ENCODE measurements at places on chromosomes 1 and 21. TPM values are rescaled to one million over a fixed set of nuclear protein-coding genes. Genes with fewer than 3 reads are reported as not detected.

LRRC53 gene
- total RNA-seq, result not detected

CYP4B1 gene
- total RNA-seq, result not detected

PYHIN1 gene
- 6.8 TPM for total RNA-seq

ACTL8 gene
- total RNA-seq, result 0.09 TPM

- no peak for DNase-seq
Measured at GRCh38 chr1:206421616-206422340, 48.5 kb upstream of the IKBKE start.

DNA sequence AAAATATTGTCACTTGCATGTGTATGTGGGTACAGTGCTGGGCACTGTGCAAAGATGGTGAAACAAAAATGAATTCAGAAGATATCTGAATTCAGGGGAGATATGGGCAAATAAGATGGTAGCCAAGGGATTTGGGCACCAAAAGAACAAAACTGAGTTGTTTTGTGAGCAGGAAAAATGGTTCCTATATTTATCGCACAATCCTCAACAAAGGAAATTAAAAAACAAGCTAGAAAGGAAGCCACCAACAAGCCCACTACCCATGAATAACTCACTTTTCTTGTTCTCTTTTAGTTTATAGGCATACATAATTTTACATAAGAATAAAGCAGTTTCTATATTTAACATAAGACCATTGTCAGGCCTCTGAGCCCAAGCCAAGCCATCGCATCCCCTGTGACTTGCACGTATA lies 40.7 kb upstream of the VASH2 start:
- no peak for DNase-seq

GRCh38 chr1:193065954-193066353 lies 6.5 kb downstream of the RO60 start:
- no peak for DNase-seq

DNA sequence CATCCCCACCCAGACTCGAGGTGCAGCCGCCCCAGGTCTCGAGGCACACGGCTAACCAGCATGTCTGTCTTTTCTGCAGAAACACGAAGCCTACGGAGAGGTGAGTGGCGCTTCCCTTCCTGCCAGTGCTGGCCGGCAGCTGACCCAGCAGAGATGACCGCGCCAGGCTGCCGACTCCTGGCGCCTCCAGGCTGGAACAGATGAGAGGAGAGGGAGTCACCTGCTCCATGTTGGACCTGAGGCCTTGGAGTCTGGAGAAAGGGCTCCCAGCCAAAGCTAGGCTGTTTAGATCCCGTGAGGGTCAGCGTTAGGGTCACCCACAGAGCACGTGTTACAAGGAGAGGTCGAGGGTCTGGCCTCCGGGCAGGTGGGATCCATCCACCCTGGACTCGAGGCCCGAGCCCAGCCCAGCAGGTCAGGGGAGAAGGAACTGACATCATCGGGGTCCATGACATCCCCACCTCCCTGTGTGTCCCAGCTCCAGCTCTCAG lies 14.9 kb downstream of the COL6A2 start:
- DNase-seq, result no peak

DNA sequence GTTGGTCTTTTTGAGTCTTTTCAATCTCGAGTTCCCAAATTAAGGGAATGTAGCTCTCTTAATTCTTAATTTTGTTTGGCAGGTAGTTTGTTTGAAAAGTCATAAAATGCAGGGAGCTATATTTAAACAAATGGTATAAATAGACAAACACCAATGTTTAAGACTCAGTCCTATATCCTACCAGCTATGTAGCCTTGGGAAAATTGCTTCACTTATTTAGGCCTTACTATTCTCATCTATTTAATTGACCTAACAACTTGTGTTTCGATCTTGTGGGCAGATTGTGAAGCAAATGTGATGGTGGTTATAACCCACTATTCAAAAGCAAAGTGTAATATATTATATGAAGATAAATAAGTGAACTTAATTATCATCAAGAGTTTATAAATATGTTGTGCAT lies 167.3 kb upstream of the KCTD3 start:
- DNase-seq, result no peak

- DNase-seq, result no peak
Measured at GRCh38 chr1:224271106-224271505, 58.9 kb downstream of the NVL start.

- no peak for DNase-seq
Measured at GRCh38 chr1:8930116-8930515, 15.6 kb upstream of the CA6 start.

- no peak for DNase-seq
Measured at GRCh38 chr1:14869187-14869586, 270.7 kb downstream of the KAZN start.
